Activated T-cell treated with anti-CD3 and anti-CD28 coated beads for 4 hours (primary cell): ENCODE measurements at places on chromosomes 5 and 9.

GRCh38 chr9:30845136-30845535, 1539.3 kb upstream of the ACO1 start:
- no peak for DNase-seq

GRCh38 chr5:160844177-160844576, 7.8 kb downstream of the ATP10B start:
- no peak for DNase-seq

DNA sequence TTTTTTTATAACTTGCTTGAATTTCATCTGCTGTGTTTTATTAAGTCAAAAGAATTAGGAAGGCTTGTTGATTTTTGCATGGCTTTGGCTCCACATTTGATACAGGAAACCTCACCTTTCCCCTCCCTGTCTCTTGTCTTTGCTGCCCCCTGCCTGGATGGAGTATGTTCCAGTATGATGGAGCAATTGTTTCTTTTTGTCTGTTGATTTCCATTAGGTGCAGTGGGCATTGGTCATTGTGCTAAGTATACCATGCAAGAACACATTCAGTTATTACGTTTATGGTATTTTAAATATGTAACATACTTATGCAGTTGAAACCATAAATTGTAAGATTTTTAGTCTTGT, 19.6 kb downstream of the TJP2 start:
- DNase-seq, result no peak

DNA sequence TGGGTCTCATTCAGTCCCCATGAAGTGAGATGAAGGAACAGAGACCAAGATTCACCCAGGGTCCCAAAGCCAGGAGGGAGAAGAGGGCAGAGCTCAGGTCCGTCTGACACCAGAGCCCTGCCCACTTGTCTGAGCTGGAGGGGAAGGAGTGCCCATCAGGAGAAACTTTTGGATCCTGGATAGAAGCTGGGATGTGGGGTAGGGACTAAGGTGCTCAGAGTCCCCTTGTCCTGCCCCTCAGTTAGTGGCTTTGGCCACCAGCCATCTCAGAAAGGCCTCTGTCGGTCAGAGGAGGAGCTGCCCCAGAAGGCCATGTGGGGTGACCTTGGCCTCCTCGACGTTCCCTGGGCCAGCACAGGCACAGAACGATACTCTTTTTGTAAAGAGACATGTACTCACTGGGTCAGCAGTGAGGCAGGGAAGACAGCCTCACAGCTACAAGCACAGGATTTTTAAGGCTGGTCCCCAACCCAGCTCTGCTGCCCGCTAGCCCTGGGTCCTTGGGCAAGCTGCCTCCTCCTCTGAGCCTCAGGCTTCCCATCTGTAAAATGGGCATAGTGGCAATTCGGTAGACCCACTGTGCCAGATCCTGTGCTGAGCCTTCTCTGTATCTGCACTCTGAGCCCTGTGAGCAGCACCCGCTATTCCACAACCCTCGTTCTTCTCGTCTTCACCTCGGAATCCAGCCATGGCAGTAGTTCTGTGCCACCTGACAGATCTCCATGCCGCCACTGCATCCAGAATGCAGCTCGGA, 49.4 kb downstream of the C9orf50 start:
- no peak for DNase-seq

DNA sequence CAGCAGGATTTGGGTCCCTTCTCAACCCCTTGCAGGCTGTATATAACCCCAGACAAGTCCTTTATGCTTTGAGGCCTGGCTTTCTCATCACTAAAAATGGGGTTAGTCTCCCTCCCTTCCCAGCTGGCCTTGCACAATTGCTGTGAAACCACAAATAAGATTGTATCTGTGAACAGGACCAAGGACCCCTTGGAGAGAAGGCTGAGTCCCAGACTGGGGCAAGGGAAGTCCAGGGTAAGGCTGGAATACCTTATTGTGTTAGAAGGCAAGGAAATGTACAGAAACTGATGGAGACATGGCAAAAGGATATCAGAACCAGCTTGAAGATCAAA, 11.4 kb downstream of the MACROH2A1 start:
- DNase-seq, result no peak

DNA sequence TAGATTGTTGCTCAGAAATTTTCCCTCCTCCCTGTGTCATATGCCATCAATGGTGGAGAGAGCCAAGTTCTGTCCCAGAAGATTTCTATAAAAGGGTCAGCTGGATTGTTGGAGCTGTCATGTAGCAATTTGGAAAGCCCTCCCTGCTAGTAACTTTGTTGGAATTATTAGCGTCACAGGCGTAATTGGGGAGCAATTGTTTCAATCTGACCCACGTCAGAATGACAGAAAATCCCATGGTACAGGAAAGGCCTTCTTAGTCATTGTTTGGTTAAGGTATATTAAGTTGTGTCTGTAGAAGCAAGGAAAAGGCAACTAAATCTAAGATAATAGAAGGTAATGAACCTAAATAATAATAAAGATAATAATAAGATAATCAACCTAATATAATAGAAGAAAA, 148.4 kb downstream of the PLK2 start:
- no peak for DNase-seq

DNA sequence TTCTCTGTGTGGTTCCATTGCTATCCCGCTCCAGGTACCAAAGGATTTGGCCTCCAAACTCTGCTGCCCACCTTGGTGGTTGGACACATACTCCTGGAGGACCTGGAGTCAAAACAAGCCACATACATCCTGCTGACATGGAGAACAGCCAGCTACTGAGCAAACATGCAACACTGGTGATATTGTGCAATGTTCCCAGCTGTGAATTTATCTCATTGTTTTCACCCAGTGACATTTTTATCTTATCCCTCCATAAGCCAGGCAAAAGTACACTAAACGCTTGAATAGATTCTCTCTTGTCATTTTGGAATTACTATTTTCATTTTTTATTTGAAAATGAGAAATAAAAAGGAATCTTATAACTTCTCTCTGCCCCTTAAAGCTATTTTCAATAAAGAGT, 11.1 kb upstream of the CTSL start:
- DNase-seq, result no peak

DNA sequence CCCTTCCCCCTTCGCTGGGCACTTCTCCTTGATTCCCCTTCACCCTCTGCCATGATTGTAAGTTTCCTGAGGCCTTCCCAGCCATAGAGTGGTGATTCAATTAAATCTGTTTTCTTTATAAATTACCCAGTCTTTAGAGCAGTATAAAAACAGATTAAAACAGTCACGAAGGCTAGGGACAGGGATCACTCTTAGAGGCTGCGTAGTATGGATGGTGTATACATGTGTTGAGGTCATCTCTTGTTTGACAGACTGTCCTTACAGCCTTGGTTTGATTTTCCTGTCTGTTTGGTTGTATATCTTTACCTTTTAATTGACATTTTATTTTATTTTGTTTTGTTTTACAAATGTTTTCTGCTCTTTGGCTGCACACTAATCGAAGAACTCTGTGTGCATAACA, 1155.7 kb upstream of the CDH18 start:
- DNase-seq, result no peak

DNA sequence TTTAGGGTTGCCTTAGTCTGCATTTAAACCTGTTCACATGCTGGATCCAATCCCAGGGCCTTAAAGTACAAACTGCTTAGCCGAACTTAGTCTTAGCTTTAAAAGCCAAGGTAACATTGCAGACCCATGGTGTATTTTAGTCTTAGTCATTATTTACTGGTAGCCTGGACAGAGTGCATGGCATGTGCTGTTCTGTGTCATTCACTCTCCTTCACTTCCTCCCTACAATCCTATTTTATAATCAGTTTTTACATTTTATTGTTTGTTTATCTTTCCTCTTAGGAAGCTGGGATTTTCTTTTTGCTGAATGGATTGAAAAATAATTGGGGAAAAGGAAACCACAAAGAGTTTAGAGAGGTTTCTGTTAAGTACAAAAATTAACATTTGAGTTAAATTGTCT, 29.4 kb upstream of the TAL2 start:
- no peak for DNase-seq

- DNase-seq, result no peak
Observed at GRCh38 chr5:2378108-2378507, 373.4 kb downstream of the IRX2 start.

GRCh38 chr9:84255696-84256095, 84.9 kb downstream of the SLC28A3 start:
- no peak for DNase-seq

DNA sequence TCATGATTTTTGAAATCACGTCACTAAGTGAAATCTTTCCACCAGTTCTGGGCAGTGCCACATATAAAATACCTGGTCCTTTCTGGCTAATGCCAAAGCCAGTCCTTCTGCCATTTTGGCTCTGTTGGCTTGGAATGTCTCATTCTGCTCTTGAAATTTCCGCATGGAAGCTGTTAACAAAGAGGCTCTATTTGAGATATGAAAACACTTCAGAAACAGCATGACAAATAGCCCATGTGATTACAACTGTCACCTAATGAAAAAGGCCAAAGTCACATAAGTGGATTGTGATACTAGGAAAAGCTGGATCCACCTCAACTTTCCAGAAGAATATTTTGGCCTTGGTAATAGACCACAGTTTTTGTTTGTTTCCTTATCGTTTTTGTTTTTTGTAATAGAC, 12.8 kb downstream of the GOLGA1 start:
- DNase-seq, result no peak
